ENCODE measurements at places on chromosomes 3 and 15.
A peak's percentile ranks its signal among the peaks of the same experiment; 100 is the strongest.

- DNase-seq, result no peak
These were observed 9.2 kb upstream of the MUC4 start for GRCh38 chr3:195820901-195821300.

DNA sequence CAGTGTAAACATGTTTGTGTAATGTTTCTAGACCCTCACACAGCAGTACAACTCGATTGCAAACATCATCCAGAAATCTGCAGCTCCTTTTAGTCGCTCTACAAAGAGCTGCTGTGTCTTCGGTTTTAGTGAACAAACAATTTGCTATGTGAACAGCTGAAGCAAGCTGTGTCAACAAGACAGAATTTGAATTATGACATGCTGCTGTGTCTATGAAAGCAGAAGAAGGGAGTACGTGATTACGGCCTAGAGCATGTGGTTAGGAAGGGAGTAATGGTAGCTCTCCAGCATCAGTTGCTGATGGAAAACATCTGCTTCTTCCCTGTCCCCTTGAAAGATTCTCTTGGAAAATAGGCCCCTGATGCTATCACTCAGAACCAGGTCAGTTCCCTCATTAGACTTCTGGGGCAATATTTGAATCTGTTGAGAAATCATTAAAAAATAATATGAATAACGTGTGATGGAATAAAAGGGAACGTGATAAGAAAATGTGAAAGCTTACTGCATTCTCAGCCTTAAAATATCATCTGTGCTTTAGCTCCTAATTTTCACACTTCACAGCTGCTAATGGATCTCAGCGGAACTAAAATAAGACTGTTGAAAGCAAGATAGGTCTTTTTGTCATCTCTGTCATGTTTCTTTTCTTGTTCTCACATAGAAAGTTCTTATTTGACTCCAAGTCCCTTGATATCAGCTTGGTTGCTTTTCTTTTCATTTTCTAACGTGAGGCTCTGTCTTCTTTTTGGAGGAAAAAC, 891.5 kb downstream of the ROBO2 start:
- no peak for DNase-seq

DNA sequence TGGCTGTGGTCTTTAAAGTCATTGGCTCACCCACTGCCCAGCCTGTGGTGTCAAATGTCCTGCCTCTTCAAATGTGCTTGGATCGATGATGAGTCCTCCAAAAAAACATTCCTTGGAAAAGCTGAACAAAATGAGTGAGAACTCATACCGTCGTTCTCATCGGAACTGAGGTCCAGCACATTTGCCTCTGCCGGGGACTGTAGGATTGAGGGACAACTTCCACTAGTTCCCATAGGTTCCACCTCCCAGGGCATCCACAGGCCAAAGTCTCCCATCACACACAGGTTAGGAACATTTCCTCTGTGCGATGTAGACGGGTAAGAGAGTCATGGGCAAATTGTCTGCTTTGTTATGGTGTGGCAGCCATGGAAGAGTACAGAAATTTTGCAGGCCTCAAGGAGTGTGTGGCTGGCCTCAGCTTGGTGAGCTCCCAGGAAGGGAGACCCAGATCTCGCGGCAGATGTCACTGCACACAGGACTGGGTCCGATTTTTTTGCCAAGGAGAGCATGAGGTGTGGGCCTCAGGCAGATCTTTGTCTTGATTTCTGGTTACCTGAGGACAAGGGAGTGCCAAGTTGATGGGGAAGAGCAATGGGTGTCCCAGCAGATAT, 115.7 kb downstream of the SNRPN start:
- DNase-seq, result no peak

- no peak for DNase-seq
These were observed 6.7 kb downstream of the SUMF1 start for GRCh38 chr3:4460334-4460733.

- DNase-seq, result no peak
These were observed 190.3 kb downstream of the OPA1 start for GRCh38 chr3:193783166-193783896.

DNA sequence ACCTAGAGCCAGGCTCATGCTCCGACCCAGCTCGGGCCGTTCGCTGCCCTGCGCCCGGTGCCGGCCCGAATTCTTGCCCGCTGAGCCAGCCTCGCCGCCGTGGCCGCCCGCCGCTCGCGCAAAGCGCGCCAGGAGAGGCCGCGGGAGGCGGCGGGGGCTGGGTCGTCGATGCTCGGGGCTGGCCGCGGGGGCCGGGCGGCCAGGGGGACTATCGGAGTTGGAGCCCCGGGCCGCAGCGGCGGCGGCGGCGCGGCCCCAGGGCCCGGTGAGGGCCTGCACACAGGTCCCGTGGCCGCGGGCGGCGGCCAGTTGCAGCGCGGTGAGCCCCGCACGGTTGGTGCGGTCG, 1.1 kb downstream of the ANKRD63 start:
- DNase-seq, result no peak

DNA sequence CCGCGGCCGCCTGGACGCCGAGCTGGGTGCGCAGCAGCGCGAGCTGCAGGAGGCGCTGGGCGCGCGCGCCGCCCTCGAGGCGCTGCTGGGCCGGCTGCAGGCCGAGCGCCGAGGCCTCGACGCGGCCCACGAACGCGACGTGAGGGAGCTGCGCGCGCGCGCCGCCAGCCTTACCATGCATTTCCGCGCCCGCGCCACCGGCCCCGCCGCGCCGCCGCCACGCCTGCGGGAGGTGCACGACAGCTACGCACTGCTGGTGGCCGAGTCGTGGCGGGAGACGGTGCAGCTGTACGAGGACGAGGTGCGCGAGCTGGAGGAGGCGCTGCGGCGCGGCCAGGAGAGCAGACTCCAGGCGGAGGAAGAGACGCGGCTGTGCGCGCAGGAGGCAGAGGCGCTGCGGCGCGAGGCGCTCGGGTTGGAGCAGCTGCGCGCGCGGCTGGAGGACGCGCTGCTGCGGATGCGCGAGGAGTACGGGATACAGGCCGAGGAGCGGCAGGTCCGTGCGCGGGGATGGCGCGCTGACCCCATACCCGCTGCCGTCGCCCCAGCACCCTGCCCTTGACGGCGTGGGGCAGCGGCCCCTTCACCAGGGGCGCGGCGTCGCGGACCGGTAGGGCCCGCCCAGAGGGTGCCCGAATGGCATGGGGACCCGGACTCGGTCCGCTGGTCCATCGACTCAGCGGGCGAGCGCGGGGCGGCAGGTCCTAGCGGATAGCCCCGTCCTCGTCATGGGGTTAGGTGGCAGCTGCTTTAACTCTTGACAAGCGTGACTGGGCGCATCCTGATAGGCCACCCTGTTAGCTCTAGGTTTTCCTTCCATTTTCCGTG, 848 bp downstream of the SYNM start:
- DNase-seq, result peak; percentile 6

DNA sequence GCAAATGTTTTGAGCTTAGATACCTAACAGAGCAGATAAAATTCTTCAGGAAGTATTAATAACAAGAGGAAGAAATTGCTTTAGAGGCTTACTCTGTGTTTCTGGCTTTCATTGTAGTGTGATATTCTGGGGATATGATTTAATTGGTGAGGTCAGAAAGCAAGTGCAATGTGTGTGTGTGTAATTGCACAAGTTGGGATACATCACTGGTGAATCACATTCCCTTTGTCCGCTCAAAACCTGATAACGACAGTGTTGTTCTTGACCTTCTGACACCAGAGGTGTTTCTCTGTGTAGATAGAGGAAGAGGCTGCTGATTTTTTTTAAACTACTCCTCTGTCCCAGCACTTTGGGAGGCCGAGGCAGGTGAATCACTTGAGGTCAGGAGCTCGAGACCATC, 161.1 kb downstream of the CACNA2D3 start:
- DNase-seq, result no peak

GRCh38 chr15:80242802-80243201, 9.2 kb downstream of the CTXND1 start:
- no peak for DNase-seq

DNA sequence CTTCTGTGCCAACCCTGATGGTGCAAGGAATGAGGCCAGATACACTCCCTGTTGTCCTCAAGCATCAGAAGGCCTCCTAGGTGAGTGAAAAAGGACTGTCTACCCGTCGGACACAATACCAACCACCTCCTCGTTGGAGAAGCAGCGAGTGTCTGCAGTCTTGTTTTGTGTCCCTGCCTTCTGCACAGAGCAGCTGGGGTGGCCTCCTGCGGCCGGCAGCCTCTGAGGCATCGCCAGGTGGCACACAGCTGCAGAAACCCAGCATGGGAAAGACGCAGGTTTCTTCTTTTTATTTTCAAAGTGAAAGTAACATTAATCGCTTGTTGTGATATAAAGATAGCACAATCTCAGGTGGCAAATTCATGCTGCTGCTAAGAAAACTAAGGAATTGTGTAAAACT, 509.9 kb downstream of the OCA2 start:
- DNase-seq, result no peak

DNA sequence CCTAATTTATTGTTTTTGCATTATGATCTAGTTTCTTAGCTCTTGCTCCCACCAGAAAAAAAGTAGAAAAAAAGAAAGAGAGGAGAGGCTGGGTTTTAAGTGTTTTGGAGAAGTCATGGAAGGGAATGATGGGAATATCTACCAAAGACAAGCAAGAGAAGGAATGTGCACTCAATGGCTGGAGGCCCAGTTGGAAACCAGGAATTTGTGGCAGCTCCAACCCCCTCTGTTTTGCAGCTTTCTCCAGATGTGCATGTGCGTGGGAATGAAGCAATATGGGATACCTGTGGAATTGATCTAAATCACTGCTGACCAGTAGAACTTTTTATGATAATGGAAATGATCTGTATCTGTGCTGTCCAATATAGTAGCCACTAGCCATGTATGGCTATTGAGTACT, 27.1 kb downstream of the EIF2AK4 start:
- no peak for DNase-seq

DNA sequence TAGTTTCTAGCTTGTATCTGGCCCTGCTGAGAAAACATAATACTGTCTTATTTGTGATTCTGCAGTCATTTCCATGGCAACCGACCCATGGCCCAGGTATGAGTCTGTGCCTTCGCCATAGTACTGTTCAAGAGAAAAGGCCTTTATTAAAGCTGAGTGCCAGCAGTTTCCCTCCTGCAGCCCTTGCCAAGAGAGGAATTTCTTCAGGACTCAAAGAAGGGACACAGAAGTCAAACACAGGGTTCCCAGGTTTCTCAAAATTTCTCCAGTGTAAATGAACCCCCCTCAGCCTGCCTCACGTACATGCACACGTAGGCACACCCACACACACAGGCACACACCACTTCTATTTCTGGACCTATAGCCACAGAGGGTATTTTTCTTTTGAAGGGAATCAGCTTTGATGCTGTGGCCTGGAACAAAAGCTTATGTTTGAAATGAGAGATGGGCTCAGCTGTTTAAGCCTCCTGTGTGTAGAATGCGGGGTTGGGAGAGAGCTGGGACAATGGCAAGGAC, 269.2 kb downstream of the PDCD6IP start:
- no peak for DNase-seq
